ENCODE measurements at places on chromosomes 5 and 9. TPM values are rescaled to one million over a fixed set of nuclear protein-coding genes. Genes with fewer than 3 reads are reported as not detected.

Gene CTNNAL1
- 166 TPM for total RNA-seq

Gene HACD4
- 4.8 TPM for total RNA-seq

GRCh38 chr5:141942185-141942857 is 15.7 kb downstream of the PCDH12 start:
- no peak overlapping the region for H3K27ac ChIP-seq
- DNase-seq = no peak
- H3K36me3 ChIP-seq = peaks cover 21% of the 10 kb centered on the region
- no peaks in the 10 kb centered on the region for H3K27me3 ChIP-seq
- no peak overlapping the region for H3K4me3 ChIP-seq
- peaks cover 18% of the 10 kb centered on the region for H3K4me1 ChIP-seq

GRCh38 chr9:113210815-113211214 is 10.3 kb downstream of the FKBP15 start:
- no peak overlapping the region for H3K4me3 ChIP-seq
- H3K27ac ChIP-seq = no peak overlapping the region
- peaks cover 5% of the 10 kb centered on the region for H3K36me3 ChIP-seq
- H3K27me3 ChIP-seq = no peaks in the 10 kb centered on the region

DNA sequence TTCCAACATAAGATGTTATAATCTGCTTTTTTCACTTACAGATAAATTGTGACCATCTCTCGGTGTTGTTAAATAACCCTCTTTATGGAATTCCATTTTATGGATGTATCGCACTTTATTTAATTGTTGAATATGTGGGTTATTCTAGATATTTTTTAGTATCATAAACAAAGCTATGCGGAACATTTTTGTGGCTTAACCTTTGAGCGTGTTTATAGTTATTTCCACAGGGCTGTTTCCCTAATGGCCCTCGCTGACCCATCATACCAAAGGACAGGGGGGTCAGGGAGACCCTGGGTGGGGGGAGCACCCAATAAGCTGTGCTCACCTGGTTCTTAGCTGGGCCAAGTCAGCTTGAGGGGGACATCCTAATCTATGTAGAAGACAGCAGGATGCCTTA is 65.3 kb downstream of the NDST1 start:
- H3K27me3 ChIP-seq = no peaks in the 10 kb centered on the region
- H3K4me3 ChIP-seq = no peak overlapping the region
- no peaks in the 10 kb centered on the region for H3K36me3 ChIP-seq
- no peak overlapping the region for H3K27ac ChIP-seq
- DNase-seq = no peak

GRCh38 chr5:57442080-57442839 is 40.4 kb downstream of the ACTBL2 start:
- H3K4me3 ChIP-seq = no peak overlapping the region
- H3K27me3 ChIP-seq = no peaks in the 10 kb centered on the region

- no peaks in the 10 kb centered on the region for H3K4me1 ChIP-seq
- no peak for DNase-seq
- H3K27me3 ChIP-seq = no peaks in the 10 kb centered on the region
- H3K4me3 ChIP-seq = no peak overlapping the region
Measured at GRCh38 chr5:54220230-54221040, 89.9 kb downstream of the ARL15 start.

GRCh38 chr5:29367176-29367833 is 1826.2 kb upstream of the CDH6 start:
- H3K27me3 ChIP-seq = no peaks in the 10 kb centered on the region
- H3K4me3 ChIP-seq = no peak overlapping the region
- no peaks in the 10 kb centered on the region for H3K4me1 ChIP-seq
- no peak for DNase-seq
- no peaks in the 10 kb centered on the region for H3K36me3 ChIP-seq

DNA sequence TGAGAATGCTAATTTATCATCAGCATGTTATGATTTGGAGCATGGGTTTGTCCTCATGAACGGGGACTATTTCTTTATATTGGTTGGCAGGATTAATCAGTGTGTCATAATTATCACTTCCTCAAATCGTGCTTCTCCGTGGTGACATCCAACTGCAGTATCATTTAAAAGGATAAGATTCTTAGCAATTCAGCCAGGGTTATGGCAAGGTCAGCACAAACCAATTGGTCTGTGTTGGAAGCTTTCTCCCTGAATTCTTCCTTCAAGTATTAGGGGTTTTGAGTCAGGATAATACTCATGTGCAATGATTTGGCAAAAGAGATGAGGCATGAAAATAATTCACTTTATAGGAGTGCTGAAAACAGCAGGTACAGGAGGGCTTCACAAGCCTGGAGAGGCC is 5.5 kb upstream of the CAMLG start:
- DNase-seq = no peak
- H3K27ac ChIP-seq = no peak overlapping the region
- H3K27me3 ChIP-seq = no peaks in the 10 kb centered on the region
- H3K36me3 ChIP-seq = no peaks in the 10 kb centered on the region

- H3K36me3 ChIP-seq = no peaks in the 10 kb centered on the region
- DNase-seq = no peak
- H3K27me3 ChIP-seq = no peaks in the 10 kb centered on the region
- H3K27ac ChIP-seq = no peak overlapping the region
- H3K4me3 ChIP-seq = no peak overlapping the region
Measured at GRCh38 chr5:139376364-139376763, 6.7 kb downstream of the SLC23A1 start.

DNA sequence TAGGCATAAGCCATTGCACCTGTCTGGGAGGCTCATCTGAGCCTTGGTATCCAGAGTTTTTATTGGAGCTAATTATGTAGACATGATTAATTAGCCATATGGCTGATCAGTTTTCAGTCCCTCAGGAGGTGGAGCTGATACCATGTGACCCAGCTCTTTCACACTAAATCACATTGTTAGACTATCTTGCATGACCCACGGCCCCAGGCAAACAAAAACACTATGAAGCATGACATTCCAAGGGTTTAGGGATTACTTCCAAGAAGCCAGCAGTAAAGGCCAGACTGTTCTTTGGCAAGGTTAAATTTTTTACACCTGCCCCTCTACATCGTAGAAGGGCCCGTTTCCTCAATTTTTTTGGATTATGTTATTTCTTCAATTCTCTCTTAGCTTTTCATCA is 5.0 kb upstream of the C5orf24 start:
- no peak overlapping the region for H3K4me3 ChIP-seq
- no peaks in the 10 kb centered on the region for H3K27me3 ChIP-seq
- DNase-seq = peak; percentile 48
- H3K27ac ChIP-seq = peak overlapping the region; percentile 51
- H3K4me1 ChIP-seq = peaks cover 19% of the 10 kb centered on the region

GRCh38 chr9:111393971-111394370 is 63.9 kb upstream of the OR2K2 start:
- H3K36me3 ChIP-seq = peaks cover 64% of the 10 kb centered on the region
- no peak overlapping the region for H3K4me3 ChIP-seq
- H3K4me1 ChIP-seq = no peaks in the 10 kb centered on the region

Measured in thyroid gland (tissue), 4 donors.